ENCODE measurements at places on chromosomes 6 and 20.

- DNase-seq: no peak
Observed at GRCh38 chr6:37020812-37021211, 15.4 kb downstream of the FGD2 start.

DNA sequence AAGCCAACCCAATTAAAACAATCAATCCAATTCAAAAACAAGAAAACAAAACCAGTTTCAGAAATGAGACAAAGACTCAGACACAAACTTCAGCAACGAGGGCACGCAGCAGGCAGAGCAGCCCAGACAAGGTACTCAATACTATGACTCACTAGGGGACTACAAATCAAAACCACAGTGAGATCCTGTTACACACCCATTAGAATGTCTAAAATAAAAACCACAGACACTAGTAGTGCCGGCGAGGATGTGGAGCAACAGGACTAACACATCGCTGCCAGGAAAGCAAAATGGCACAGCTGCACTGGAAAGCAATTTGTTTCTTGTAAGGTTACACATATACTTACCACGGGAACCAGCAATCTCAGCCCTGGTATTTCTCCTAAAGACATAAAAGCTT lies 28.4 kb upstream of the MAS1L start:
- peak; percentile 50 for DNase-seq

GRCh38 chr20:7841291-7841970 lies 98.8 kb downstream of the HAO1 start:
- no peak for DNase-seq

GRCh38 chr20:64049878-64050260 lies 430 bp upstream of the SOX18 start:
- DNase-seq: no peak

DNA sequence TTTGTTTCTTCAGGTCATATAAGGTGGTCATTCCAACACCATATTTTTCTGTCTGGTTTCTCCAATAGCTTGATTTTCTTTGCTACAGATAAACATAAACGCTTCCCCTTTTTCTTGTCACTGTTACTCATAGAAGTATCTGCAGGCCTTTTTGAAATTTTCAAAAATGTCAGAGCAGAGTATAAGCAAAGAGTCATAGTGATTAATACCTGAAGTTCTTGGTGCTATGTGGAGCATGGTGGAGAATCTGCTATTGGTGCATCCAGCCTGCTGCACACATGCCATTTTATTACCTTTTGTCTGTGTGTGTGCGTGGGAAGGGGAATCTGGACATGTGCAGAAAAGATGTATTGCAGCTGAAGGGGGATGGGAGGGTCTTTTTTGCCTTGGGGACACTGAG lies 19.7 kb downstream of the STX11 start:
- no peak for DNase-seq

DNA sequence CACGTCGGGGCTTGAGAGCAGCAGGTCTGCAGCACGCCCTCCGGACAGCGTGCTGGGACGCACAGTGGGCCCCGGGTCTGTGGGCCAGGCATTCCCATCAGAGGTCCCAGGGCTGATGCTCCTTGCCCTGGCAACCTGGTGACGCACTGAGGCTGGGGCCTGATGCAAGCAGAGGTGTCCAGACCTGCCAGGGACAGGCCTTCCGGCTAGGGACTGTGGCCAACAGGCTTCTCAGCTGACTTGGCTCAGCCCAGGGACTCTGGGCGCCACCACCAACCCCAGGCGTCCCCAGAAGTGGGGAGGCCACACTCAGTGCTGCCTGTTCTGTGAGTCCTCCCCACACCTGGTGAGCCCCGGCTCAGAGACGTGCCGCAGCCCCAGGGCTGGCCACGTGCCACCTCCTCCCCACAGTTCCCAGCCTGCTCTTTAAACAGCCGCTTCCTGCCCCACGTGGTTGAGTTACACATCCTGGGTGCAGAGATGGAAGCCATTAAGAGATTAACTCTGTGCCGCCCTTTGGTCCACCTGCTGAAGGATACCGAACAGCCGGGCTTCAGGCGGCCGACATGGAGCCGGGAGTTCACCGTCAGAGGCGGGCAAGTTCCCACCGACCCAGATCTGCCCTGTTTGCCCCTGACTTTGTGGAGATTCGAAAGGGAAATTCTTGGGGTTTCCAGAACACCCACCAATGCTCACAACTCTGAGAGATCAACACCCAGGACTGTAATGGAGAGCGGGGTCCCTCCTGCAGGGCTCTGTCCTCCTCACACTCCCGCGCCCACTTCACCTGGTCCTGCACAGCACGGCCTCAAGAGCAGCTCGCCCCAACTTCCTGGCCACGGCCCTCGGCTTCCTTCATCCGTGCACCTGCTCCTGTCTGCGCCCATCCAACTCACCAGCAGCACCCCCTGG lies 37.6 kb upstream of the ZBP1 start:
- peak; percentile 61 for DNase-seq

- DNase-seq: no peak
Observed at GRCh38 chr20:43508604-43509040, 1.1 kb downstream of the L3MBTL1 start.

GRCh38 chr6:37039958-37040357 lies 34.5 kb downstream of the FGD2 start:
- no peak for DNase-seq

DNA sequence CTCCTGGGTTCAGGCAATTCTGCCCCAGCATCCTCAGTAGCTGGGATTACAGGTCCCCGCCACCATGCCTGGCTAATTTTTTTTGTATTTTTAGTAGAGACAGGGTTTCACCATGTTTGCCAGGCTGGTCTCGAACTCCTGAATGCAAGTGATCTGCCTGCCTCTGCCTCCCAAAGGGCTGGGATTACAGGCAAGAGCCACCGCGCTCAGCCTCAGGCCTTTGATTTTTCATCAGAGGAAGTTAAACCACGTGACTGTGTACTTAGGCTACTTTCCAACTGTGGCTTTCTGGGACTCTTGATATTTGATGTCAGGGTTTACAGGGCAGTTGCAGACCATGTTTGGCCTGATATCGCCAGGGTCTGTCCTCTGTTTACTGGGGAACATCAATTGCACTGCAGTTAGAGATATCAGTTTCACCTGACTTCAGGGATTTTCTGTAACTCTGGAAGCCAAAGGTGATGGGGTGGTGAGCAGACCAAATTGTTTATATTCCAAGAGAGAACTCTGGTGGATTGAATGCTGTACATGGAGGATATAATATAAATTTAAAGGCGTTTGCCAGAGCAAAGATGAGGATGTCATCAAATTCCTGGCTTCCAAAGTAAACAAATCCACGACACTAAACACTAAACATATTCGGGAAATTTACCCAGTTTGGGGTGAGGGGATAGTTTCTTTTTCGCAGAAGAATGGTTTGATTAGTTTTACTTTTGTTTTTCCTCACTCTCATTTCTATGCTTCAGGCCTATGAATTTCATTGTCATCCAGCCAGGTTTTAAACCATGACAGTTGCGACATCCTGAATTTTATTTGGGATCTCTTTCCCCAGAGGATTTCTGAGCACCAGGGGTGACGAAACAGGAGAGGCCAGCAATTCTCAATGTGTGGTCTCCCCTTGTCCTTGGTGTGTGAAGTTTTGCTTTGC lies 4.2 kb downstream of the PSMF1 start:
- peak; percentile 22 for DNase-seq

GRCh38 chr6:503610-504362 lies 112.2 kb downstream of the IRF4 start:
- DNase-seq: no peak

GRCh38 chr20:62885896-62886708 lies 24.5 kb upstream of the TCFL5 start:
- DNase-seq: no peak

DNA sequence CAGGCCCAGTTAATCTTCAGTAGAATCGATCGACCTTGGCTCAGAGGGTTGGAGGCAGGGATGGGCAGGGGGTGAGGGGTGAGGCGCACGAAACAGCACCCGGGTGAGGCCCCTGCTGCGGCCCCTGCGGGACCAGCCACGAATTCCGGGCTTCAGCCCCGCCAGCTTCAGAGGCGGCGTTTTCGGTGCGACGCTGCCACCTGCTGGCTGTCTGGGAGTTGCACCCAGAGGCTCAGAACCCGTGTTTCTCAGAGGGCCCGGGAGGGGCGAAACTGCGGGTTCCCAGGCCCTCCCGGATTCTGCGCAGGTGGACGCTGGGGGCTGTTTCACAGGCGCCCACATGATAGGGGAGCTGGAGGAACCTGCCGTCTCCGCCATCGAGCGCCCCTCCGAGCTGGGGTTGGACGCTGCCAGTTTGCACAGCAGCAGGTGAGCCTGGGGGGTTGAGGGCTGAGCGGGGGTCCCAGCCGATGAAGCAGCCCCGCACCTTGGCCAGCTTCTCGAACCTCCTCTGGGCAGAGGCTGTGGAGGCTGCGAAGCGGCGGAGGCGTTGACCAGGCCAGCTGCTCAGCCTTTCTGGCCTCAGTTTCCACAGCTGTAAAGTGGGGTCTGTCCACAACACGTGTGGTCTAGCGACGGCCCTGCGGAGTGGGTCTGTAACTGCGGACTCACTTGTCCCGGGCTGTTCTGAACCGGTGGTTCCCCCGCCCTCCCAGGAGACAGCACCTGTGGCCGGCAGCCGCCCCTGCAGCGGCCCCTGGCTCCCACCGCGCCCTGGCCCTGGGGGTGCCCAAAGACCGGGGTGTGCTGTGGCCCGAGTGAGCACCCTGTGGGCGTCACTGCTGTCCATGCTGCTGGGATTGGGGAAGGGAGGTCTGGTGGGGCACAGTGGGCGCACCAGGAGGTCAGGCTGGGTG lies 2.5 kb upstream of the BHLHE23 start:
- DNase-seq: peak; percentile 84

DNA sequence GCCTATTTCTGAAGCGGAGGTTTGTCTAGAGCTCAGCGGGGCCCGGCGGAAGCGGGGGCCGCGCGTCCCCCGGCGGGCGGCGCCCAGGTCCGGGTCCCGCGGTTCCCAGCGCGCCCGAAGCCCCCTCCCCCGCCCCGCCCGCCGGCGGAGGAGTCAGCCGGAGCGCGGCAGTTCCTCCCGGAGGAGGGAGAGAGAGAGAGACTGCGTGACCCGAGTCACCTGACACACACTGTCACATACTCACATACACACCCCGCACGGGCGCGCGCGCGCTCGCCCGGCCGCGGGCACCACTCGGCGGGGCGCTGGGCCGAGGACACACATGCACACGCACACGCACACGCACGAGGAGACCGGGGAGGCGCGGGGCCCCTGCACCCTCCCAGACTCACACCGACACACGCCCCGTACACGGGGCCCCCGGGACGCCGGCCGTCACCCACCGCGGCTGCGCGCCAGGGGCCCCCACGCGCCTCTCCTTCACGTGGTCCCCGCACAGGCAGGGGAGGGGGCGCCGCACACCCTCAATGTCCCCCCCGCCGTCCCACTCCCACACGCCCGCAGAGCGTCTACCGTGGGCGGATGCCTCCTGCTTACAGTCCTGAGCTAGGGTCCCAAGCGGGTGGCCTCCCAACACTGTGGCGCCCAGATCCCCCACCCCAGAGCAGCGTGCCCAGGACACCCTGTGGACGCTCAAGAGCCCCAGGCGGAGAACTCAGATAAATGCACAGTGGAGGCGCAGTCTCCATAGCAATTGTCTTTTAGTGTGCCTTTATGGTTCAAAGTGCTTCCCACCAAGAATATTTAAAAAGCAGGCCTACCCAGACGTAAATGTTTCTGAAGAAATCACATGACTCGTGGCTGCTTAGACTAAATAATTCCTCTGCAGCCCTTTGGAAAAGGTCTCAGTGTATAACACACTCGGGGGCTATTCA lies at the start of gene RRAGD:
RRAGD (minus strand) TSS at position 203 of the 935 bp plus-strand sequence. CDS start 280 bp downstream, outside the sequence.
- DNase-seq: peak; percentile 70

DNA sequence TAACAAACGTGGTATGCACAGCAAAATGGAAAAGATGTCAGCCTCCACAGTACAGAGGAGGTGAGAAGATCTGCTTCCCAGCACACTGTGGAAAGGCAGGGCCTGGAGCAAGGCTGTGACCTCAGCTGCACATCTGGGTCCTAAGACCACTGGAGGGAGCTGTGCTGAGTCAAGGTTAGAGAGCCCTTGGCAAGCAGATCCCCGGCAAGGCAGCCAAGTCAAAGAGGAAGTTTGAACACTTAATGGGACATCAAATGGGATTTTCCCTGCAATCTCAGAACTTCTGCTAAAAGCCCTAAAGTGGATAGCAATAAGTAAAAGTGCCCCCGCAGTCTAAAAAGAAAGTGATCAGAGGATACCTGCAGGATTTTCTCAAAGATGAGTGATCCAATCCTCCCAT lies 39.5 kb downstream of the UNC5CL start:
- DNase-seq: no peak

GRCh38 chr6:139290787-139291311 lies 949 bp downstream of the TXLNB start:
- DNase-seq: peak; percentile 39

DNA sequence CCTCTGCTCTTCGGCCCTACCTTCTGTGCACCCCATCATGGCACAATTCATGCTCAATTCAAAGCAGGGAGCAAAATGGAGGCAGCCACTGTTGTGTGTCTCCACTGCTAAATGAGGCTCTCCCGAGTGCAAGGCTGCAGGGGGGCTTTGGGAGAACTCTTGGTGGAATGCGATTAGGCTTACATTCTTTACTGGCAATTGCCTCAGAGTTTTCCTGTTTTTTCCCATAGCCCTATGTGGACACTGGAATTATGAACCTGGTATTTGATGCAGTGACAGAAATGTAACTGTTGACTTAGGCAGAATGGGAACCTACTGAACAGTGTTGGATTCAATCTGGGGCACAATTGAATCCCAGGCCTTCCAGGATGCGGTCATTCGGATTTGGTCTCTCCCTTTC lies 187.9 kb upstream of the GMDS start:
- DNase-seq: no peak

- no peak for DNase-seq
Observed at GRCh38 chr20:58720890-58721289, 28.3 kb downstream of the NPEPL1 start.

GRCh38 chr6:157108923-157109322 lies 214.4 kb downstream of the TMEM242 start:
- no peak for DNase-seq

DNA sequence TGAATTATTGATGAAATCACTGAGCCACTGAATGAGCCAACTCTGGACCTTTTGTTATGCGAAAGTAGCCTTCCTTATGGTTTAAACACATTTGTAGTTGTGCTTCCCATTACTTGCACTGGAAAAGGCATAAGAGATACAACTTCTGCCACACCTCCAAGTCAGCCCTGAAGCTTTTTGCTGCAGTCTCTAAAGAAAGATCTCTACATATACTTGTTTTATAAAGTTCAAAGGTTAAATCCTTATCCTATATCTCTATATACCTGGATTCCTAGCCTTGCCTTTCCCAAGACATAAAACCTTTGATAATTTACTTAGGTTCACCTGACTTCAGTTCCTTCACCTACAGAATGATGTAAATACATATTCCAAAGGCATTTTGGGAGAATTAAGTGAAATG lies 132.0 kb downstream of the PTPRK start:
- no peak for DNase-seq

- no peak for DNase-seq
Observed at GRCh38 chr20:36773107-36773596, 411 bp downstream of the DSN1 start.

GRCh38 chr6:127176146-127176545 lies 57.7 kb downstream of the RSPO3 start:
- DNase-seq: no peak

GRCh38 chr6:118965371-118965770 lies 30.4 kb upstream of the MCM9 start:
- DNase-seq: no peak

- no peak for DNase-seq
Observed at GRCh38 chr6:125302840-125303511, 1.2 kb upstream of the HDDC2 start.
